ENCODE measurements at places on chromosomes 7 and 10.

- no peak for DNase-seq
Measured at GRCh38 chr7:25790963-25791362, 361.0 kb upstream of the NFE2L3 start.

- DNase-seq = no peak
Measured at GRCh38 chr7:77456696-77457095, 40.5 kb upstream of the GSAP start.

DNA sequence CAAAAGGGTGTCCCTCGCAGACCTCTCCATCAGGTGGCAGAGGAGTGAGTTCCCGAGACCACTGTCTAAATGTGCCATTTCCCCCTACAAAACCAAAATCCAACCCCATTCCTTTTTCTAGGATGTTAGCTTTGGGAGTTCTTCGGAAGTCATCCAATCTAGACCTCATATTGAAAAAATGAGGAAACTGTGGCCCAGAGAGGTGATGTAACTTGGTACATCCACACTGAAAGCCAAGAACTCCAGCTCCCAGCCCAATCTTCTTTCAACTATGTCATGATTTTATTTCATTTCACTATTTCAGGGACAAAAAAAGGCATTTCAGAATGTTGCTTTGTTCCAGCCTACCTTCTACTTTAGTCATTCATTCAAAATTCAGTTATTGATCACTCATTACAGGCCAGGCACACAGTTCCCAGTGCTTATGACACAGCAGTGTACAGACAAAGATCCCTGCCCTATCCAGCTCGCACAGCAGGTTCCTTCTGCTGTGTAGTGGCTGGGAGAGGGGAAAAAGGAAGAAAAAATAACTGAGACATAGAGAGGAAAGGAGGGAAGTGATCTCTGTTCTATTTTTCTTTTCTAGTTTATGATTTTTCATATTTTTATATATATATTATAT is 35.8 kb downstream of the SCRN1 start:
- DNase-seq = no peak

DNA sequence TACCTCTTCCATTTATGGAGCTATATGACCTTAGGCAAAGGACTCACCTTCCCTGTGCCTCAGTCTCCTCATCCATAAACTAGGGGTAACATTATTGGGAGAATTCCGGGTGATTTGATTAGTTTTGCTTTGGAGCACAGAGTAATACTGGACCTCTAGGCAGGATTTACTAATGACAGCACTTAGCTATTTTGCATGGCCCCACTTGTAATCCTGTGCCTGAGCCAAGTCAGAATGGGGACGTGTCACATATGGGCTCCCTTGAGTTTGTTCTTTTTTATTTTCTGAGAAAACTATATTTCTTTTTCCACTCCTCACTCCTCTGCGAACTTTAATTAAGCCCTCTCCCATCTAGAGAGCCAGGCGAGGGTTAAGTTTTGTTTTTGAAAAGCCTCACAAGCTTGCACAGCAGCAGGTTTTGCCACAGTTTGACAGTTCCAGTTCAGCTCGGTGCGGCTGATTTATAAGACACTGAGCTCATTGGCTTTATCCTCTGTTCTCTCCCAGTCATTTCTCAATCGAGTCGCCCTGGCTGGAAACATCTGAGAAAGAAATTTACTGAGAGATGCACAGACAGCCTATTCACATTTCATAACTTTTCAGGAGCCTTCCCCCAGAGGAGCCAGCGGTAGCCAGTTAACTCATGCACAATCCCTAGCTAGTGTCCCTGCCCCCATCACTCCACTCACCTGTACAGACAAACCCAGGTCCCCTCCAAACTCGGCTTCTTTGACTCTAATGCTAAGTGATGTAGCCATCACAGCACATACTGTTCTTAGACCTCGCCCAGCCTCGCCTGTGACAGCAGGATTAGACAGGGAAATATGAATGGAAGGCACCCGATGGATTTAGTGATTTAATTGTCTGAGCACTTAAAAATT is 441.9 kb upstream of the NPVF start:
- no peak for DNase-seq

- DNase-seq = no peak
Measured at GRCh38 chr10:82497439-82497838, 622.4 kb downstream of the NRG3 start.

DNA sequence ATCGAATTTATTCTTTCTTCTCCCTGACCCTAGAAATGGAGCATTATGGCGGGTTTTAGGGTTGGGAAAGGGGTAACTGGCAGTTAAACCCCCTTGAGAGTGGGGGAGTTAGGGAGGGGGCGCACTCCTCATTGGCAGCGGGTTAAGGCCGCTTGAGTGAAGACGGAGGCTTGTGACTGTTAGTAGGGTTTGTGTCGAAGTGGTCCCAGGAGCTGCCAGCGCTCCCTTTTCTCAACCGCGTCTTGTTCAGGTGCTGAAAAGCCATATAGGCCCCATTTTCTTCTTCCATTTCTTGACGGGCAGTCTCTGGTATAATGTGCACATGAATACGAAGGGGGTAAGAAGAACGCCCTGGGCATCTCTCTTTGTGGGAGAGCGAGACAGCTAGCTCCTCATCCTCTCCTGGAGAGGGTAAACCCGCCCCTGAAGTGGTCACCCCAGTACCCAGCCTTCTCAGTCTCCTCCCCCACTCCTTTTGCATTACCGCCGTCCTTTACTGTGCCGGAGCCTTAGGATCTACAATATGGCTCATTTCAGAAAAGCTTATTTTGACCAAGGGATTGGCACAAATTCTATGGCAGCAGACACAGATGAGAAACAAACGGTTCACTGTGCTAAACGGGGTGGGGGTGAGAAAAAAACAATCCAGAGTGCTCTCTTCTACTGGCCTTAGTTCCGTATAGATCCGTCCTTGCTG is 836 bp downstream of the KMT2E start:
- DNase-seq = no peak

- DNase-seq = peak; percentile 41
Measured at GRCh38 chr7:71290452-71290851, 158.5 kb downstream of the GALNT17 start.

GRCh38 chr10:110530131-110530831 is 32.6 kb downstream of the DUSP5 start:
- DNase-seq = no peak

DNA sequence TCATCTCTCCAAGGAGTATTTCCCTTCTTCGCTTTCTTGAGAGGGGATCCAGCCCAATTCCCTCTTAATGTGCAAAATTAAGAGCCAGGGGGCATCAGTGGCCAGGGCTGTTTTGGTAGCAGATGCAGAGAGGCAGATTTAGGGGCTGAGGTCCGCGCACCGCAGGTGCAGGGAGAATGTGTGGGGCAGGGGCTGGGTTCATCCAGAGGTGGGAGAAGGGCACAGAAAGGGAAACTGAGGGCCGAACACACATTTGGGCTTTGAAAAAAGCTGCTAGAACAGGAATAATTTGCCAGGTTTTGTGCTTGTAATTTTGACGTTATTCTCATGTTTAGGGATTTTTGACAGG is 6.5 kb upstream of the SHH start:
- DNase-seq = no peak

- no peak for DNase-seq
Measured at GRCh38 chr7:21953781-21954180, 8.1 kb upstream of the CDCA7L start.

DNA sequence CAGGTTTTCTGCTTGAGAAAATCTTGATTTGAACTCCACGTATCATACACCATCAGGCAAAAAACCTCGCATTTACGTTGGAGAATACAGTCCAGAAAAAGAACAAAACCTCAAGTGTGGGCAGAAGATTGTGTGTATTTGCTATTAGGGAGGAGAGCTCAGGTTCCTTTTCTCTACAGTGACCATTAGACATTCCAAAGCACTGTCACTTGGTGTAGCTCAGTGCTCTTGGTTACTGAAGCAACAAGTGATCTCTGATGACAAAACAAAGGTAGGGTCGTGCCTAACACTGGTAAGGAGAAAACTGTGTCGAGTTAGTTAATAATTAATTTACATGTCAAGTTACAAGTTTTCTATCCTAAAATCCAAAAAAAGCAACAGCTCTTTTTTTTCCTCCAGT is 72.6 kb downstream of the C1GALT1 start:
- DNase-seq = no peak

DNA sequence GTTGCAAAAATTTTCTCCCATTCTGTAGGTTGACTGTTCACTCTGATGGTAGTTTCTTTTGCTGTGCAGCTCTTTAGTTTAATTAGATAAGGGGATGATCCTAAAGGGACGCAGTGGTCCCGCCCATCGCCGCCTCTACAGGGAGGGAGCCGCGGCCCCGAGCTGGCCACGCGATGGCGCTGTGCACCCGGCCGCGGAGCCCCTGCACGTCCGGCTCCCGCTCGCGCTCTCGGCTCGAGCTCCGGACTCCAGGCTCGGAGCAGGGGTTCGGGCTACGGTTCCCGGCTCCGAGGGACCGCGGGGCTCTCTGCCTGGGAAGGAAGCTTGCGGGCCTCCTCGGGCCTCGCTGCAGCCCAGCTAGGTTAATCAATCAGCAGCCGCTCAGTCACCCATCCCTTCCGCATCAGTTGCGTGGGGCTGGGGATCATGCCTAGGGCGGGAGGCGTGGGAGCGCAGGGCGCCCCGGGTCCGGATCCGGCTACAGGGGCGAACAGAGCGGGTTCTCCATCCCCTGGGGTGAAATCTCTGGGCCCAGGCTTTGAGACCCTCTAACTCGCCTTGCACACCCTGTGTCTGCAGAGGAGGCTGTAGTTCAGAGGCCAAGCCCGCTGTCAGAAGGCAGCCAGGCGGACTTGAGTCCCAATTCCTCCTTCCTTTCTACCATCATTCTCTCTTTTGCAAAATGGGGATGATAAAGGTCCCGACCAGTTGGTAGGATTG is 97.9 kb downstream of the WDR11 start:
- no peak for DNase-seq

- no peak for DNase-seq
Measured at GRCh38 chr7:132353936-132354335, 222.3 kb downstream of the PLXNA4 start.

DNA sequence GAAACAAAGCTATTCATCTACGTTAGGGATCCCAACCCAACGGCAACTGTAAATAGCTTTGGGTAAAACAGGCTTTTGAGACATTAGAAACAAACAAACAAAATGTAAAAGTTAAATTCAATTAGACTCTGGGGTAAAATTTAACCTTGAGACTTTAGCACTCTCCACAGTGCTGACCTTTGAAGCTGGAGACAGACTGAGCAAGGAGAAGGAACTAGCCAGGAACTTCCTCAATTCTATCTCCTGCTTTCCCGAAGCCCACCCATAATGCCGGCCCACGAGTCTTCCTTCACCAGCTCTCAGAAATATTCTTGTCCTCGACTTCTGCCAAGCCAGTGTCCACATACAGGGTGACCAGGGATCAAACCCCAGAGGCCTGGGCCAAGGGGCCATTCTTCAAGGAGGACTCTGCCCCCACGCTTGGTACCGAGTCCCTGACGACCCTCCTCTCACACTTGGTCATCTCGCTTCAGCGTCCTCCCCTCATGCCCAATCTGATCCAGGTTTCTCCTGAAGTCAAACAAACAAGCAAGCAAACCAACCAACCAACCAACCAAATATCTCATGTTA is 114.1 kb downstream of the HIPK2 start:
- DNase-seq = no peak

DNA sequence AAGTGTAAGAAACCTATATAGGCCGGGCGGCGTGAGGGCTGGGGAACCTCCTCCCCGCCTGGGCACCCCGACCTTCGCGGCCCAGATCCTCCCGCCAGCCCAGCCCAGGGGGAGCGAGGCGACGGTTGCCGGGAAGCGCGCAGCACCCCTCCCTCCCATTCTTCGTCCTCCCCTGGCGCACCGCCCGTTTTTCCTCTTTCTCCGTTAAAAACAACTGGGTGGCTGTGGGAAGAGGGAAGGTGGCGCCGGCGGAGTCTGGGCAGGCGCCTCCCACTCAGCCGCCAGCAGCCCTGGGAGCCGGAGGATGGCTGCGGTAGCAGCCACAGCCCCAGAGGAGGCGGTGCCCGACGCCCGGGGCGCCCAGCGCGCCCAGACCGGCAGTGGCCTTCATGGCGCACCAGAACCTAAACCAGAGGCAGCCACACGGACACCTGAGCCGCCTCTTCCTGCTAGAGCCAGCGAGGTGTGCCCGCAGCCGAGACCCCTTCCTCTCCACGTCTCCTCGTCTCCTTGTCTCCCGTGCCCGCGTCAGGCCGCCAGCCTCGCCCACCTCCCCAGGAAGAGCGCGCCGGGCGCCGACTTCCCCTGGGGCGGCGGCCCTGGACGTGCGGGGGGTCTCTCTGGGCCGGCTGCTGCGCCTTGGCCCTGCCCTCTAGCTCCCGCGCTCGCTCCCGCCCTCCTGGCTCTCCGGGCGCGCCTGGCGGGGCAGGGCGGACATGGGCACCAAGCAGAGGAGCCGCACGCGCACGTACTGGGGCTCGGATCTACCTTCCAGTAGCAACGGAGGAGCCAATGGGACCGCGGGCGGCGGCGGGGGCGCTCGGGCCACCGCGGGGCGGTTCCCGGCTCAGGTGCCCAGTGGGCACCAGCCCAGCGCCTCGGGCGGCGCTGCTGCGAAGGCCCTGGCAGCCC is 32.8 kb upstream of the SFTPD start:
- peak; percentile 36 for DNase-seq

DNA sequence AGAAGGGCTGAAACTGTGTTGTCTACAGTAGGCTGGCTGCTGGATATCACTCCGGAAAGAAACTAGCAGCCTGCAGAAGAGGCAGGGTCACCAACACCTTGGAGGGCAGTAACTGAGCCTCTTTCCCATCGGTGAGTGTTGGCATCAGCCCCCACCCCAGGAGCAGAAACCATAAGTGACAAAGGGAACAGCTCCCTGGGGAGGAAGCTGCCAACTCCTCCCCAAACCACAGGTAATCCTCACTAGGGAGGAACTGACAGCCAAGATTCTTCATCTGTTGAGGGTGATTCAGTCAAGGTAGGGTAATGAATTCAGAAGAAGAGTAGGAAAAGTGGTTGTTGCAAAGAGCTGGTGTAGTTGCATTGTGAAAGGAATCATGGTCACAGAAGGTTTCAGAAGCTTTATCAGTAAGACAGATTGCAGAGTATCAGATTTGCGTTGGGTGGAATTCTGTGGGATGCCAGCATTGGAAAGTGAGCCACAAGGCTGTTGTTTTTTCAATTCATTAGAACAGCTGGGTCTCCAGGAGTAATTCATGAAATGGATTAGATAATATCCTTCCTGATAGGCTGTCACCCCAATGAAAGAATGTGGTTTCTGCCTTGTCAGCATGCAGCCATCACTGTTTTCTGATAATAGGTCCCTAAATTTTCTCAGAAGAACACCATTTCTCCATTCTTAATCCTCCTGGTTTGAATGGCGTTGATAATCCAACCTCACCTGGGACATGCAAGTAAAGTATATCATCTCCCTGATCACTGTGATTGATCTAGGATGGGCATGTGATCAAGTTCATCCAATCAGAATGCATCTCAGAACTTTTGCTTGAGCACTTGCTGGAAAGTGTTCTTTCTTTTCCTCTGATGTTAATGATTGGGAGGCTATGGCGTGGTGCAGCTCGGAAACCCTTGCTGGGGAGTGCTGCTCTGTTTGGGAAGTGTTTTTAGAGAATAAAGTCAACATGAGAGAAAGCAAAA is 75.0 kb upstream of the CTBP2 start:
- DNase-seq = no peak

DNA sequence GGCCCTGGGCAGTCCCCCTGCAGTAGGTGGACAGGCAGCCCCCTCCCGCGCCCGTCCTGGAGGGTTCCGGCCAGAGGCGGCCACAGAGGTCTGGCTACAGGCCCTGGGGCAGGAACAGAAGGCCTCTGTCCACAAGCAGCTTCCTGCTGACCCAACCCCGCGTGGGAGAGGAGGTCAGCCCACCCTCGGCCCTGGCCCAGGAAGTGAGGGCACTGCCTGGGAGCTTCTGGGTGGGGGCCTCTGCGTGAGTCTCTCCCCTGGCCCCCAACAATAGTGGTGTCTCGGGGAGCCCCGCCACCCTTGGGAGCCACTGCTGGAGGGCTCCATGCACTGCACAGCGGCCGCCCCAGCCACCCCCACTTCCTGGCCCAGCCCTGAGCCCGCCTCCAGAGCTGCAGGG is 4.7 kb downstream of the MICALL2 start:
- DNase-seq = no peak

- DNase-seq = no peak
Measured at GRCh38 chr10:9061871-9062270, 1007.4 kb downstream of the GATA3 start.
